ENCODE measurements at places on chromosomes 7 and 10.

DNA sequence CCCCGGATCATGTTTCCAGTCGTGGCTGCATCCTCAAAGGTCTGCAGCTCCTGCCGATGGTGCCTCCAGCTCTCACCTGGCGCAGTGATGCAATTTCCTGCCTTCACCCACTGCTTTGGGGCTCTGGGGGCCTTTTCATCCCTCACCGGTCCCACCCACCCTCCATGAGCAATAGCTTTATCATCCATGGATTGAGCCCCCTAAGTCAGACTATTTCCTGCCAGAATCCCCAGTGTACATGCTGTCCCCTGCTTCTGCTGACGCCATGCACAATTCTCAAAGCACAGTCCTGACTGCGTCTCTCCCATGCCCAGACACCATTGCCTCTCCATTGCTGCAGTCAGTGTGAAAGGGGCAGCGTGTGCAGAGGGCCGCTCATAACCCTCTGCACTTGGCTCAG lies 49.7 kb downstream of the FAM241B start:
- DNase-seq = no peak

GRCh38 chr10:35598379-35598778 lies 6.8 kb upstream of the GJD4 start:
- DNase-seq = no peak

GRCh38 chr10:81040940-81041339 lies 503.2 kb downstream of the SH2D4B start:
- no peak for DNase-seq

DNA sequence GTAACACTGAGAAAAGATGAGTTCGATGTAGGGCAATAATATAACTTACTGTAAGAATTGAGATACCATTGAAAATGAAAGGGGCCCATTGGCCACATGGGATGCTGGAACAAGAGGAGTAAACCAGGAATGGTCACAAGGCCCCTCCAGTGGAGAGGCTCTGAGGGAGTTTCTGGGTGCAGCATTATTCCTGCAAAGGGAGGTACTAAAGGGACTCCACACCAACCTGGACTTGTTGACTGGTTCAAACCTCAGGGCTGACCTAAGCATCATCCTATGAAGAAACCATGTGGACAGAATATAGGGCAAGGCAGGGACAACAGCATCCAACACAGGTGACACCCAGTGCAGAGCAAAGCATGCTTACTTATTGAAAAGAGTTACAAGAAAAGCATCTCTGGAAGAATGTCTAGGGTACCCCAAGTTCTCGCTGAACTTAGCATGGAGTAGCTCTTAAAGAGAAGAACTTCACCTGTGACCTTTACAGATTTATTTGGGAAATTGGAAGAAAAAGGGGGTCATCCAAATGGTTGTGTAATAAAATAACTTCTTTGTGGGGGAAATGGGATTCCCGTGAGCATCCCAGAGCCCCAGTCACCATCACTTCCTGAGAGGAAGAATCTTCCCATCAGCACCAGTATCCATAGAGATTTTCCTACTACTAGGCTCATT lies 34.7 kb downstream of the PRSS2 start:
- DNase-seq = no peak

DNA sequence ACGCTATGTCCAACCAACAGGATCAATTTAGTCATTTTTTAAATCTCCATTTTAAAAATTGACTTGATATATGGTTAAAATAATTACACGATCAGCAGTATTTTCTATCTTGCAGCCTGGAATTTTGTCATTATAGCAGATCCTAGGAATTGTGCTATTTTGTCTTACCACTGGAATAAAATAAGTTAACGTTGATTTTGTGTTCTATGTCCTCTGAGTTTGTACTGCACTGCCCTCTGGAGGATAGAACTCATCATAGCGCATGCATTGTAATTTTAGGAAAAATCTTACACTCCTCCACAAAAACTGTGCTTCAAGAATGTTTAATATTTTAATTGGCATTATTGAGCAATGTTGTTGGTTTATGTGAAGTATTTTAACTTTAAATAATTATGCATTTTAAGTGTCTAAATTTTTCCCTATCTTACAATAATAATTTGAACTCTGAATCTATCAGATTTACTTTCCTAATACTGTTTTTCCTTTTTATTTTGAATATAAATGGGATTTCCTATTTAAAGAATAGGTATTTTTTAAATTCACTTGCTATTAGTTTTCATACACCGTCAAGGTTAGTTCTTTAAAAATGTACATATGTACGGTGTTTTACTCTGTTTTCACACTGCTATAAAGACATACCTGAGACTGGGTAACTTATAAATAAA lies 220.1 kb downstream of the PPP1R3A start:
- DNase-seq = no peak

DNA sequence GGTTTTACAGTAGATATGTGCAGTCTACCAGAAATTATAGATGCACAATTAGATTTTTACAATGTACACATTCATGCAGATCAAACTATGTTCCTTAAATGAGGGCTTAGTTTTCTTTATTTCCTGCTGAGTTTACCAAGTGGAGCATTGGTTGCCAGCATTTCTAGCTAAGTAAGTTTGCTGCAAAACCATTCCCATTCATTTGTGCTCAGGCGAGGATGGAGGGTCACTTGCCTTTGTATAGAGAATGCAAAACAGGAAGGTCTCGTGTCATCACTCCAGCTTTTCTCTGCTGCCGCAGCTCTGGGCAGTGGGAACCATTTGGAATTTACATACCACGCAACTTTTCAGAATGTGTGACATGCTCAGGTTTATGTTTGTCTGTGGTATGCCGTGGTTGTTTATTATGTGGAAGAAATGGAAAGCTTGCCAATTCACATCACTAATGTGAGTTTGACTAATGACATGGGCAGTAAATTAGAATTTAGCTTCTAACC lies 198.6 kb downstream of the TRIL start:
- DNase-seq = no peak

GRCh38 chr7:8274589-8274988 lies 12.6 kb upstream of the ICA1 start:
- no peak for DNase-seq

GRCh38 chr7:154896076-154896475 lies 106.8 kb downstream of the PAXIP1 start:
- no peak for DNase-seq

GRCh38 chr10:50422259-50422658 lies 170.9 kb upstream of the ASAH2 start:
- no peak for DNase-seq

GRCh38 chr10:97454330-97455036 lies 8.5 kb downstream of the ZDHHC16 start:
- DNase-seq = no peak

DNA sequence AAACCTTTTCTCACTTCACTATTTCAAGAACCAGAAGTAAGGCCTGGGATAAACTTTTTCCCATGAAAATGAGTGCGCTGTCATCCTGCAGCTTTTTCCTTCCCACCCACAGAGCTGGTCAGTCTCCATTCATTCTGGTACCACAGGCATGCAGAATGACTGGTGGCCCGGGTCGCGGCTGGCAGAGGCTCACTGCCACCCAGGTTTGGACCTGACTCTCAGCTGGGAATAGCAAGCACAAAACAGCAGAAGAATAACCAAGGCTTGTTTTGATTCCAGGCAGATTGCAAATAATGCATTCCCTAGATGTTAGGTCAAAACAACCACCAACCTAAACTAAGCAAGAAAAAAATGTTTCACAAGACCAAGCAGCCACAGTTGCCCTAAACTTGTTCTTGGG lies 190.5 kb upstream of the NRP1 start:
- no peak for DNase-seq

DNA sequence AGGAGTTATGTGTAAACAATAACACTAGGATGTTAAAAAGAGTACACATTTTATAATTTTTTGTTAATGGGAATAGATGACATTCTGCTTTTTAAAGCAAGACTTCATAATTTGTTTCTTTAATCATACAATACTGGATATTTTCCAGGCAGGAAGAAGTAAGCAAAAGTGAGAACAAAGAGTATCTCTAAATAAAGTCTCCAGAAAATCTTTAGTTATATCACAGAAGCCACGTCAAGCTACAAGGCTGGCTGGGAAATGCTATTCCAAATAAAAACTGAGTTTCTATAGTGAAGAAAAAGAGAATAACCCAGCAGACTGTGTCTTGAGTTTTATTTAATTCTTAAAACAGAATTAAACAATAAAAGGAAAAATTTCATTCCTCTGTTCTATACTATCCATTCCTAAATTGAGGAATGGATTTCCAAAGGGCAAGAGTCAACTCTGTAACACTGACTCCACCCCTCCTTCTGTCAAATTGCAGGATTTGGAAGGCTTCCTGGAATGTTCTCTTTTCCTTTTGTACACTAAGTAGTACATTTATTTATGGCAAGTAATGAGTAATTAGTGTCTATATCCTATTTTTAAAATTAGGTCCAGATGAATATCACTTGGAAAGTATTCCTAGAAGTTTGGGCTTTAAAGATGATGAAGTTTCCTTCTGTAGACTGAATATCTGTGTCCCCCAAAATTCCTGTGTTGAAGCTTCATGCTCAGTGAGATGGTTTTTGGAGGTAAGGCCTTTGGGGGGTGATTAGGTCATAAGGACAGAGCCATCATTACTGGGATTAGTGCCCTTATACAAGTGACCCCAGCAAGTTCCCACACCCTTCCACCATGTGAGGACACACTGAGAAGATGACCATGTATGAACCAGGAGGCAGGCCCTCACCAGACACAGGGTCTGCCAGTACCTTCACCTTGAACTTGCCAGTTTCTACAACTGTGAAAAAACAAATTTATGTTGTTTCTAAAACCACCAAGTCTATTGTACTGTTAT lies 290.9 kb downstream of the CRPPA start:
- DNase-seq = no peak

DNA sequence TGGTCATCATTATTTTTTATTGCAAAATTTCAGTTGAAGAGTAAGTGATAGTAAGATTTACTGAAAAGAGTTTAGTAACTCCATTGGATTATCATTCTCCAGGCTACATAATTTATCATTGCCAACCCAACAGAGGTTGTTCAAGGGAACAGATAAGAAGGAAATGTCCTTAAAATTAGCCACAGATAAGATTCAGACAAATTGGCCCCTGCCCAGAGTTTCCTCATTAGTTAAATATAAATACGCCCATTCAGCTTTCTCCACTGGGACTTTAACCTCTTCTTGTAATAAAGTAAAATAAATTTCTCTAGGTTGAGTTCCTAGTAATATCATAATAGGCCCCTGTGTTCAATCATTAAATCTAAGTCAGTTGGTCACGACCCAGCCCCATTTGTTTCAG lies 27.7 kb upstream of the PHYHIPL start:
- no peak for DNase-seq

- no peak for DNase-seq
Observed at GRCh38 chr7:26688936-26689506, 175.4 kb downstream of the SKAP2 start.

- no peak for DNase-seq
Observed at GRCh38 chr10:98337484-98337883, 69.5 kb upstream of the LOXL4 start.

DNA sequence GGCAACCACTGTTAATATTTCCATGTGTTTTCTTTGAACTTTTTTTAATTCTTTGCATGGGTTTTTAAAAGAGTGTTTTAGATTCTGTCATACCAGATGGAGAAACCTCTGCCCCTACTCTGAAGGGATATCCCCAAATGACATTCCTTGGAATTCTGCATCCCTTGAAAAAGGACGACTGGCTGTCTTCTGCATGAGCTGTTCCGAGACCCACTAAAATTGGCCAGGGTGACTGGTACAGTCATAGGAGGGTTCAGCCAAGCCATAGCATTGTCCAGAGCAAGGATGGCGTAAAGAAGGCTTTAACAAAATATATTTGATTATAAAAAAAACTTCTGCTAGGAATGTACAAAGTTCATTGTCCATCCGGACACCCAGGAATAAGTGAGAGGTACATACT lies 952.9 kb downstream of the NRG3 start:
- DNase-seq = no peak

GRCh38 chr7:18902892-18903291 lies 214.5 kb downstream of the TWIST1 start:
- no peak for DNase-seq

DNA sequence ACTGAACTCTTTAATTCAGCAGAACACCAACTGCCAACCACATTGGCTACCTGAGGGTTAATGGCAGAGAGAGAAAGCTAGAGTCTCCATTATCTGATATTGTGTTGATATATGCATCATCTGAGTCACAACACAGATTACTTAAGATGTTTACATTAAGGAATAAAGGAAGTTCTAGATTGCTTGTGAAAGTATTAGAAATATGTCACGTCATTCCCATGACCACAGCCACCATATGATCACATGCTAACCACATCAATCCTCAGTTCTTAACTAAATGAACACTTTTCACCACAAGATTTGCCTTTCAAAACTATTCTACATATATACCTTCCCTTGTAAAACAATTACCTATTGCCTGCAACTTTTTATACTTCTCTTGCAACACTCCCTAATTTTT lies 337.9 kb downstream of the FGFR2 start:
- DNase-seq = no peak

DNA sequence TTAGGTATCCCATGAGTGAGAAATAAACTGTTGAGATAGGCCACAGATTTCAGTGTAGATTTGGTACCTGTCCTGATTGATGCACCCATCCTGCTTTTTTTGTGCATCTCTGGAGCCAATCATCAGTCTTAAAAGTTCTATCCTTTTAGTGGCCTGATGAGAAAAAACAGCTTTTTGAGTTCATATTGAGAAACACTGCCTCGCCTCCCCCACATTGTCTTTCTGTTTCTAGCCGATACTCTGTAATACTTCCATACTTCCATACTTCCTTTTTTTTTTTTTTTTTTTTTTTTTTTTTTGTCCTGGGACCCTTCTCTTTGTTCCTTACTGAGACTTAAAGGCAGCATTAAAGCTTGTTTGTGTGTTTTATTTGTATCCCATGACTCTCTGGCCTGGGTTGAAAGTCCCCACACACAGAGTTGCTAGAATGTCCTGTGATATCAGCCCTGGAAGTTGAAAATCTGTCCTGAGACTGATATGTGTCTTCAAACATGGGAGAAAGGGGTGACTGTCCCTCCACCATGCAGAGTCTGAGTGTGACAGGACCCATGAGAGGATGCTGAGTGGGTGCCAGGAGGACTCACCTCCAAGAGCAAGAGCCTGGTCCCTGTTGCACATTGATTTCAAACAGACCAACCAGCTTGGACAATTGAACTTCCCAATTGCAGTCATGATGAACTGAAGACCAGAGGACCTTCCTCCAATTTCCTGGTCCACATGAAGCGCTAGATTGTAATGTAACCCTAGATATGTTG lies 5.7 kb downstream of the ZNF22 start:
- DNase-seq = no peak
